Stimulated activated CD8-positive, alpha-beta memory T cell treated with anti-CD3 and anti-CD28 coated beads, Interleukin-4, amount 100 ng/mL, for 24 hours (primary cell): ENCODE measurements at places on chromosomes 4 and X.

GRCh38 chr4:128255906-128256305 is 31.7 kb downstream of the PGRMC2 start:
- no peak for DNase-seq

- DNase-seq = no peak
These were observed 57.1 kb downstream of the ADD1 start for GRCh38 chr4:2900741-2901140.

DNA sequence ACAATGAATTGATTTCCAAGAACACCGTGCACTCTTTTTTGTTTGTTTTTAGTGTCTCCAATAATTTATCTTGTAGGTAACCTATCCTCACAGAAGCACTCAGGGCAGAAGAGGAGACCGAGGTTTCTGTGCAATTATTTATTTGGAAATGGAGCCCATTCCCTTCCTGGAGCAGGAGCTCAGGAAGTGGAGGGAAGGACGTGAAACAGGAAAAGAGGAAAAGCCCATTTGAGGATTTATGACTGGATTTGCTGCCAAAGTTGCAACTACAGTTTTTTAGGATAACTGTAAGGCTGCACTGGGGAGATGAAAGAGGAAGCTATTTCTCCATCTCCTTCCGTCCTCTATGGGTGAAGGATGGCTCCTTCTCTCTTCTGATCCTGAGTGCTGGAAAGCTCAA is 31.7 kb upstream of the MXRA5 start:
- no peak for DNase-seq

GRCh38 chrX:69522052-69522451 is 17.9 kb downstream of the NALF2 start:
- no peak for DNase-seq

- DNase-seq = no peak
These were observed 337.4 kb downstream of the ARHGAP10 start for GRCh38 chr4:148069086-148069894.
